T1000 (cell line): ENCODE measurements at places on chromosomes 5 and 9.

DNA sequence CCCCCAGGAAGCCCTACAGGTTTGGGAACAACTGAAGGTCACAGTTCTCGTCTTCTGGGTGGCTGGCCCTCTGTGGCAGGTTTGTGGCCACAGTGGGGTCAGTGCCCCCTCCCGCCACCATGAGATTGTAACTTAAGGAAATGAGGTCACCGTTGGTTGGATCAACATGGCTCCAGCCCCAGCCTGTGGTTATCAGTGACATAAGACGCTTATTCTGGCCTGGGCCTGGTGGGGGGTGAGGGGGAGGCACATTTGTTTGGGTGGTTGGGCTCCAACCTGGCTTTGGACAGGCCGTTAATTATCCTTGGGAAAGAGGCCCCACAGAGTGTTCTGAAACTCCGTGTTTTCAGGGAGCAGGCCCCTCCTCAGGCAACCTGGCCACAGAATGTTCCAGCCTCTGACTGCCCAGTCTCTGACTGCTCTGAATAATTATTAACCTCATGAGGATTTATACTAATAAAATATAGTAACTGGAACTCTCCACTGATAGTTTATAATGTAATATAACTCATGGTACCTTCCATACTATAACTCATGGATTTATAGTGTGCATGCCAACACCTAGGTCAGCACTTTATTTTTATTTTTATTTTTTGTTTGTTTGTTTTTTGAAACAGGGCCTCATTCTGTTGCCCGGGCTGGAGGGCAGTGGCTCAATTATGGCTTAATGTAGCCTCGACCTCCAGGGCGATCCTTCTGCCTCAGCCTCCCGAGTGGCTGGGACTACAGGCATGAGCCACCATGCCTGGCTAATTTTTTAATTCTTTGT is 58.0 kb upstream of the RPL26L1 start:
- no peak for DNase-seq

DNA sequence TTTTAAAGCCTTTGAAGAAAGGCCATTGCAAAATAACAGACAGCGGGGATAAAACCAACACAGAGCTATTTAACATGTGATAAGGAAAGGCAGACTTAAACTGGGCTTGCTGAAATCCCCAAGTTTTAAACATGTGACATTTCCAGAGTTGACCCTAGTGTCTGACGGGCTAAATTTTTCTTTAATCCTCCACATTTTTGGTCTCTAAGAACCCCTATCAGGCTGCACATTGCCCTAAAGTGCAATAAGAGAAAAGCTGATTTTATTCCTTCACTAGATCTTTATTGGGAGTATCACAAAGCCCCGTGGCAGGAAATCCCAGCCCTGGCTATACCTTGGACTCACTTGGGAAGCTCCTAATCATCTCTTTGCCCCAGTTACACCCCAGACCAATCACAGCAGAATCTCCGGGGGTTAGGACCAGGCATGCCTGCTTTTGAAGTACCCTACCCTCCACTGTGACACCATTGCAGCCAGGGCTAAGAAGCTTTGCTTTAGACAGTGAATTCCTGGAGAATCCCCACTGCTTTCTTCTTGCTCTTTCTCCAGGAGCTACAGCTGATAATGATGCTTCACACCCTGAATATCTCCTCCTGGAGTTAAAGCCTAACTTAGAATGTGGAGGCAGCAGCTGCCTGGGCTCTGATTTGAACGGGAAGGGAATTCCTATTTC is 20.1 kb upstream of the COL15A1 start:
- DNase-seq = no peak

- no peak for DNase-seq
Observed at GRCh38 chr9:101398930-101399642, 435 bp downstream of the ZNF189 start.

GRCh38 chr9:23081377-23081776 is 634.8 kb downstream of the DMRTA1 start:
- no peak for DNase-seq

GRCh38 chr5:149002053-149002452 is 60.8 kb downstream of the SH3TC2 start:
- peak; percentile 85 for DNase-seq

DNA sequence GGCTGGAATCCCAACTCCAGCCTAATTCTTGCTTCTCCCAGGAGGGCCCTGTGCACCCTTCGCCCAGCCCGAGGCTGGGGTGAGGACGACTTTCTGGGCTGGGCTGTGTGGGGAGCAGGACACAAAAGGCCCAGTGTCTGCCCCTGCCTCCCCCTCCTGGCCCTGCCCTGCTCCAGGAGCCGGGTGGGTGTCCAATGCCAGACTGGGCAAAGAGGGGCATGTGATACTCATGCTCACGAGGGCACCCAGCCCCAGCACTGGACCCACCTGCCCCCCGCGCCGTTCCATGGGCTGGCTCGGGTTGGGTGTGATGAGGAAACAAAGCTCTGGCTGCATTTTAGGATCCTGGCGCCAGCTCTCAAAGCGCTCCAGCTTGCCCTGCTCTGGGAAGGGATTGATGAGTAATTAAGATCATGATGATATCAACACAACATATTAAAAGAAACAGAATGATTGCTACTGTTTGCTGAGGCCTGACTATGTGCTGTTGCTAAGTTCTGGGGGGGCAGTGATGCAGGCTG is 30.7 kb downstream of the LHX2 start:
- DNase-seq = no peak

DNA sequence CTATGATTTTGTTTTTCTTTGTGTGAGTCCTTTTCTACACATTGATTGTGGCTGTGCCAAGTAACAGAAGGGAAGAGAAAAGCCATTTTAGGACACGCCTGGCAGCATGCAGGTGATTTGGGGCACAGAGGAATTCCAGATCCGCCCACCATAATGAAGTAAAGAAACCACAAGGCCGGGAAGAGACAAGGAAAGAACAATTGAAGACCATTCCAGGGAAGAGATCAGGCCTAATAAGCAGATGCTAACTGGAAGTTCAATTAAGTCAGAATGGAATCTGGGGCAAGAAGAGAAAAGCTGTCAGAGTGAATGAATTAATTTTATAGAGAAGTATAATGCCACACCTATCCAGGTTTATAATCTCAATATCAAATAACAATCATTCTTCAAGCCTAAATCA is 110.2 kb upstream of the ISL1 start:
- no peak for DNase-seq

- no peak for DNase-seq
Observed at GRCh38 chr5:78905084-78905938, 79.8 kb downstream of the ARSB start.

- no peak for DNase-seq
Observed at GRCh38 chr9:135820661-135821060, 86.7 kb downstream of the CAMSAP1 start.

GRCh38 chr5:137648361-137648760 is 87.5 kb downstream of the KLHL3 start:
- DNase-seq = no peak

GRCh38 chr5:168117469-168117868 is 174.0 kb upstream of the WWC1 start:
- no peak for DNase-seq

- DNase-seq = no peak
Observed at GRCh38 chr9:34662526-34663302, at the start of gene CCL27. Gene CCL27, minus strand, starts transcription at chr9:34662657. Its CDS starts 24 bp downstream, at chr9:34662633.

GRCh38 chr5:57348376-57349140 is 134.1 kb downstream of the ACTBL2 start:
- DNase-seq = no peak

GRCh38 chr9:79780559-79780958 is 208.8 kb downstream of the TLE4 start:
- no peak for DNase-seq

DNA sequence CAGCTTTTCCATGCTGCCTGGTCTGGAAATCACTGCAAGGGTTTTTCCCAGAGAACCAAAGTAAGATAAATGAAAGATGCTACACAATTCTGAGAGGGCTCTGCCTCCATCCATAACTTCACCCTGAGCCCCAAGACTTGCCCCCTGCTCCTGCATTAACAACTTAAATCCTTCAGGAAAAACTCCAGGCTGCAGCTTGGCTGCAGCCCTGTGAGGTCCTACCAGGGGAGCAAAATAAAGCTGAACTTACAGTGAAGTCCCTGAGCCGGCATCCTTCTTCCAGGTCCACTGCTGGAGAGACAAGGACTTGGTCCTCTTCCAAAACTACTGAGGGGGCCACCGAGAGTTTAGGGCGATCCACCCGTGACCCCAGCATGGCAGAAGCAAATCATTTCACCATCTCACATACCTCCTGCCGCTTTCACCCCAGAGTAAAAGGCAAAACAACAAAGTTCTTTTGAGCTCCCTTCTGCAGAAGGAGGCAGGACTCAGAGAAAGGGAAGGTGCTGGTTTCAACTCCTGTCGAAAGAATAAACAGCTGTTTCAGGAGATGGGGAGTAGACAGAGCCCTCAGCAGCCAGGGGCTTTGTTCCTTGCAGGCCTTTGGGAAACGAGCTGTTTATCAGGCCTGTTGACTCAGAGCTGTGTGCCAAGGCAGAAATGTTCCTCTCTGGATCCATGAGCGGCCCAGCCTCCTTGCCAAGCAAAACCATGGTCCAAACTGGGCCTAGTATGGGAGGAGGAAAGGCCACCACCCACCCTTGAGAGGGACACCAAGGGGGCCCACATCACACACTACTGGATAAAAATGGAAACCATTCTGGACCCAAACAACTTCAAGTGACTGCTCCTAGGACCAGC is 20.6 kb downstream of the GGTA1 start:
- no peak for DNase-seq

DNA sequence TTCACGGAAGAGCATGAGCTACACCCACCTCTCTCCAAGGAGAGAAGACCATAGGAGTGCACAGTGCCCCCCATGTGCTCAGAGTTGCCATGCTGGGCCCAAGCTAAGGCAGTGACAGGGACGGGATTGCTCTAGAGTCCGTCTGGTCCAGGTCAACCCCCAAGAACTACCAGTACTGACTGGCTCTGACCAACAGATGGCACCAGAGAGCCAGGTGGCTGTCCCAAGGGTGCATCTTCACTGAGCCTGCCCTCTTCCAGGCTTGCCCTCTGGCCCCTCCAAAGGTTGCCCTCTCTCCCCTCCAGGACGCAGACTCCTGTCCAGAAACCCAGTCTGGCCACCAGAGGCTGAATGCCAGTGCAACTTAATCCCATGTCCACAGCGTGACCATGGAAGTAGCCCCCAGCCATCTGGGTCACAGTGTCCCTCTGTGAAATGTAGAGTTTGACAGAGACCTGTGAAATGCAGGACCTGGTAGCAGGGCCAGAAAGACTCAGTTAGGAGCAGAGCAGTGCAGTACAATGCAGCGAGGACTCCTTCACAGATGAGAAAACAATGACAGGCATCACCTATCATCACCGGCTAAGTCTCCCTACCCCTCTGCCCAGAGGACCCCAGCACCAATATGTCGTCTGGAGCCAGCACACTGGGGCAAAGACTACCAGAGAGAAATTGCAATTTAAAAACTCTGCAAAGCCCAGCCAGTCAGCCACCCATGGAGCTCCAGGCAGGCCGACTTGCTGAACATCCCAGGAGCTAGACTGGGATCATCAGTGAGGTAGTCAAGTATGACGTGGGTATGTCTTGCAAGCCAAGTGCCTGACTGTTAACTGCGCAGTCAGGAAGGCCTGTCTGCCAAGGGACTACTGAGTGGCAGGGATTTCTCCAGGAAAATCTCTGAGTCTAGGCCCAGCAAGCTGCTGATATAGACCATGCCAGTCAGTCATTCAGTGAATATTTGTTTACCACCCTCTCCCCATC is 7.7 kb upstream of the SKP1 start:
- DNase-seq = peak; percentile 44

DNA sequence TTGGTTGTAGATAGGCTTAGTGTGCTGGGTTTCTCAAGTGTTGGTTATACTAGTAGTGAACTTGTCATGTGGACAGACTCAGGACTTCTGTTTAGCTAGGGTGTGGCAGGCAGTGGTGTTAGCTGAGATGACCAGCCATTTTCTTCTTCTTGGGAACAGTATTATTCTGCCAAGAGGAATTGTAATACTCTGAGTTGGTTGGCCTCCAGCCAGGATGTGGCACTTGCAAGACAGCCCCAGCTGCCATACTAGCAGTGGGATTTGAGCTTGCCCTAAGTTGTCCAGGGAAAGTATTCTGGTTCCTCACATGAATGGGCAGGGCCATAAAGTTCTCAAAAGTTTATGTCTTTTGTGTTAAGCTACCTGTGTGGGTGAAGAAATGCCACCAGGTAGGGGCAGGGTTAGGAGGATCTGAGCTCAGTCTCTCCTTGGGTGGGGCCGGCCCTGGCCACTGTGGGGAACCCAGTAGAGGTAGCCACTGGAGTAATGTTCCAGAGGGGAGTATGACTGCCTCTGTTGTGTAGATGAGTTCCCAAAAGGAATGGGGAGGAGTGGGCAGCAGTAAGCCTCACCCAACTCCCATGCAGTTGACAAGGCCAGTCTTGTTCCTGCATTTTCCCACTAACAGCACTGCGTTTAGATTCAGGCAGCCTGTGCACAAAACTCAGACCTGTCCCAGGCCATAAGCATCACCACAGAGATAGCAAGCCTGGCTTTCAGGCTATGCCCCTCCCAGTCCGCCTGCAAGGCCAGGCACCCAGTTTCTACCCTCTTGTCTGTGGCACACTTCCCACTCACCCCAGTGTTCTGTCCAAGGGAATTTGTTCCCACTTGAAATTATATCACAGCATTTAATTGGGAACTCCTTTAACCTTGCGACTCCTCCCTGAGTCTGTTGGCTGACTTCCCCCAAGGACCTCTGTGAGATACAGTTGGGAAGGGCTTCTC is 250.7 kb downstream of the ANXA1 start:
- DNase-seq = no peak

GRCh38 chr5:172123269-172123692 is 64.7 kb downstream of the STK10 start:
- DNase-seq = peak; percentile 12

- DNase-seq = no peak
Observed at GRCh38 chr5:109558952-109559351, 130.8 kb upstream of the MAN2A1 start.

DNA sequence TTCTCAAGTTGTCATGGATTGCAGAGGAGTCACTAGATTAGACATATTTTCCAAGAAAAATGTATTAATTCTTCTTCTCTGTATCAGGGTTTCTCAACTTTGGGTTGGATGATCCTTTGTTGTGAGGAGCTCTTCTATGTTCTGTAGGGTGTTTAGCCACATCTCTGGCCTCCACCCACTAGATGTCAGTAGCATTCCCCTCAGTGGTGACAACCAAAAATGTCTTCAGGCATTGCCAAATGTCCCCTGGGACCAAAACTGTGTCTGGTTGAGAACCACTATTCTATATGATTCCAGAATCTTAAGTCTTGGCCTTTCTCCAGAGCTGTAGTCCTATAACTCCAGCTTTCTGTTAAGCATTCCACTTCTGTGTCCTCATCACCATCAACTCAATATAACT is 220.9 kb downstream of the KIAA0825 start:
- DNase-seq = no peak

GRCh38 chr5:96984506-96985192 is 48.8 kb downstream of the LNPEP start:
- no peak for DNase-seq
